ENCODE measurements at places on chromosomes 4 and X.

GRCh38 chrX:129772796-129773431, 6.8 kb upstream of the SASH3 start:
- DNase-seq: no peak

- no peak for DNase-seq
Observed at GRCh38 chr4:82436780-82437179, 6.4 kb downstream of the ENOPH1 start.

DNA sequence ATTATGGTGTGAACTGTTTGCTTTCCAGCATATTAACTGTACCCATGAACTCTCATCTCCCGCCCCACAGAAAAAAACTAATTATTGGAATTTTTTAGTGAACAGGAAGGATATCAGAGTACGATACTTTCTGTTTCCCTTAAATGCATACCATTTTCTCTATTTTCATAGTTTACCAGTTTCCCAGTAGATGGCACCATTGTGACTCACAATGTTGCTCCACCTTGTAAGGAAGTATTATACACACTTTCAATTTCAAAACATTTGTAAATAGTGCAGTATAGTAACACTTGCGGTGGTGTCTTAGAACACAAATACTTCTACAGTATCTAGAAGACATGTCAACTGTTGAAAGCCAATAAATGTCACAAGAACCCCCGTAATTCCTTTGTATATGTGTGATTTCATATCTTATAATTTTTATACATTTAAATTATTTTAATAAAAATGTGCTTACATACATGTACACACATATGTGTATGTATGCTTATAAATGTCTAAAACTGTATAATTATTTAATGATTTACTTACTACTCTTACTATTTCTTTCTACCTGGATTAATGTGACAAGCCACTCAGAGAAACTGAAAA, 167.3 kb downstream of the SLIT2 start:
- DNase-seq: no peak

- DNase-seq: no peak
Observed at GRCh38 chrX:119266364-119266995, 30.4 kb downstream of the PGRMC1 start.

- DNase-seq: no peak
Observed at GRCh38 chr4:3269991-3270611, 21.1 kb downstream of the MSANTD1 start.

GRCh38 chrX:26914232-26914631, 548.9 kb downstream of the PPP4R3C start:
- no peak for DNase-seq

DNA sequence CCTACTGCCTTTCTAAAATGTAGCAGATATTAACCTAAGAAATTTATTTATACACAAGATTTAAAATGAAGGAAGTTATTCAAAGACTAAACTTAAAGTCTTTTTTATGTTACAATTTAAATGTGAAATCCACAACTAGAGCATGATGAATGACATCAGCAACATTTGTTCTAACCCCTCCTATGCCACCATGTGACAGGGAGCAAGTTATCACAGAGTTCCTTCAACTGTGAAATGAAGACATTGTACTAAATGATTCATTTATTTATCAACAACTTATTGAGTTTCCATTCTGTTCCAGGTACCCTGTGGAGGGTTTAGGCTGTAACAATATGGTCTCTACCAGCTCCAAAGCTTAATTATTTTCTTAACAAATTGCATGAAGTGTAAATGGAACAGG, 76.9 kb downstream of the SLC39A8 start:
- no peak for DNase-seq

DNA sequence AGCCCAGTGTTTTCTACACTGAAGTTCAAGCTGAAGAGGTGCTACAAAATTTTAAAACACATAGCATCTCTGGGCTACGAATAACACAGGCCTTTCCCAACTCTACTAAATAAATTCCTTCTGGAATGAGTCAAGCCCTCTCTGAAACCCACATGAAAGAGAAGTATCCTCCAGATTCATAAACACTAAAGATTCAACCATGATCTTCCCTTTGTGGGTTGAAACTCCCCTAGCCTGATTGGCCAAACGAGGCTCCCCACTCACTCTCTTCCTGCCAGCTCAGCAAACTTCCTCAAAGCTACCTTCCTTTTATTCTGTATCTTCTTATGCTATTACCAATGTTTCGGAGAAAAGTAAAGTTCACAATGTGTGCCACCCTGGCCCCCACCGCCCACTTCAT, 95.4 kb downstream of the NKX6-1 start:
- no peak for DNase-seq

DNA sequence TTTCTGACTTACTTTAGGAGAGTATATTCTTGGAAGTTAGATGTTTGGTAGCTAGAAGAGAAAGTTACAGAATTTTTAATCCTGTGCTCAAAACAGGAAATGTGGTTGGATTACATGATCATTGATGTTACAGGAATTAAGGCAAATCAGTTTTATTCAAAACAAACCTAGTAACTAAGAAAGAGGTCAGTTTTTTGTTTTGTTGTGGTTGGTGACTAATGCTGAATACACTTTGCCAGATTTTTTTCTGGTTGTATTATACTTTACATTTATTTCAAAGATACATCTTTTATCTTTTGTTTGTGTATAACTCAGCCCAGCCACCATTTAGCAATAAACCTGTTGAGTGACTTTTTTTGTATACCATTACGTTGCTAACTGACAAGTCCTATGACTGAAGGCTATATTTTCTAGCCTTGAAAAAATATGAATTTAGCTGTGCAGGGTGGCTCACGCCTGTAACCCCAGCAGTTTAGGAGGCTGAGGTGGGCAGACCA, 116.7 kb downstream of the KLHL8 start:
- DNase-seq: no peak

DNA sequence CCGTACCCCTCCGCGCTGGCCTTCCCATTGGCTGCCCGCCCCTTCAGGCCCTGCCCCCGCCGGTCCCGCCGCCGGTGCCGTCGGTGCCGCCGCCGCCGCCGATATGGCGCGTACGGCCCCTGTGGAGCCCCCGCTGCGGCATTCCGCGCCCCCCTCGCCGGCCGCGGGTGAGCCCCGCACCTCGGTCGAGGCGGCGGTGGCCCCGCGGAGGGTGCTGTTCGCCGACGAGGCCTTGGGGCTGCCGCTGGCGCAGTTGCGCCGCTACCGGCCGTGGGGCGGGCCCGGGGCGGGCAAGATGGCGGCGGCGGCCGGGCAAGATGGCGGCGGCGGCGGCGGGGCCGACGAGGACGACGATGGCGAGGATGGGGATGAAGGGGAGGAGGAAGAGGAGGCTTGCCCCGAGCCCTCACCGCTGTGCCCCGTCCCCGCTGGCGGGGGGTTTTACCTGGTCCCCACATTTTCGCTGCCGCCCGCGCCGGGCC, at the start of gene PPP1R3F:
Gene PPP1R3F, plus strand, starts transcription at position 27 of the 482 bp plus-strand sequence. Its CDS starts 77 bp downstream, at position 104.
- no peak for DNase-seq

- no peak for DNase-seq
Observed at GRCh38 chrX:99353412-99353811, 1056.7 kb downstream of the PCDH19 start.

- no peak for DNase-seq
Observed at GRCh38 chrX:135707880-135708279, 5.6 kb upstream of the CT45A1 start.

DNA sequence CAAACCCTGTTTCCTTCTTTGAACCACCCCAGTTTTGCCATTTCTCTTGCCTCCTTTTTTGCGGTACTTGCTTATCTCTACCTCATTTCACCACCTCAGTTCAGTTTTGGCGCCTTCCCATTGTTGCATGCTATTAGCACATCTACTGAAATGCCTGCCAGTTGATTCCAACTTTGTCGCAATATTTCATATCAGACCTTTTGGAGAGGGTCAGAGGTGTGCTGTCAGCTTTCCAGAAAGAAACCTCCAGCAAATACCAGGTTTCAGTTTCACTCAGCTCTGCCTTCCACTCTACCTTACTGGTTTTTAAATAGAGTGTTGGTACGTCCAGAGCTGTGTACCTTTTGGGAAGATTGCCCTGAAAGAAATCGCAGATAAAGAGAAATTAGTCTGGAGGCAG, 91.9 kb upstream of the CPEB2 start:
- no peak for DNase-seq

GRCh38 chrX:18917831-18918230, 66.1 kb downstream of the PHKA2 start:
- no peak for DNase-seq

- DNase-seq: no peak
Observed at GRCh38 chr4:112509243-112510141, 6.5 kb downstream of the NEUROG2 start.

DNA sequence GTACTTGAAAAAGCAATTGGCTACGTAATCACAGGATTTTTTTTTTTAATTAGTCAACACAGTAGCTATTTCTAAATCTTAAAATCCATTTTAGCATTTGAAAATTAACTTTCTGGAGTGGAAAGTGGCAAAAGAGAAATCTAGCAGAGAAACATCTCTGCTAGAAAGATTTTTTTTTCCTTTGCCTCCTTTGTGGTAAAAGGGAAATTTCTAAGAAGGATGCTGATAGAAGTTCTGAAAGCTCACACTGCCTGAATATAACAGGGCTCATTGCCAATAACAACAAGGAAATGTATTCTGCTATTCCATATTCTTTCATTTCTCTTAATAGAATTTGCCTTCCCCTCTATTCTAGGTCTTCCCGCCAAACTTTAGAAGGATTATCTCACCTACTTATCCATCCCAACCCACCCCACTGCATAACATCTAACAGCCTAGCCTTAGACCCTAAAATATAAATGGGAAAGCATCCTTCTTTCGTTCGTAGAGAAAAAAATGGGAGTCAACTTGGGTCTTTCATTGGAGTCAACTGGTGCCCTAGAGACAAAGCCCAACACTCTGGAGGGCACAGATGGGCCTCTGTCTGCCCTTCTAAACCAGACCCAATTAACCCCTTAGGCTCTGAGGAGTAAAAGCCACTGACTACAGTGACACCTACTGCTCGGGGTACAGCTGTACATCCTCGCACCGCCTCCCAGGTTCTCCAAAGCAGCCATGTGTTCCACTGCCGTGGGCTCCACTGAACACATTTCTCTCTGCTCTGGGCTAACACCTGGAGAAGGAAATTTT, 103.9 kb downstream of the MAML3 start:
- no peak for DNase-seq

GRCh38 chr4:108620933-108621905, 843 bp downstream of the RPL34 start:
- DNase-seq: no peak

- DNase-seq: no peak
Observed at GRCh38 chr4:147674073-147674472, 9.9 kb downstream of the PRMT9 start.

- DNase-seq: no peak
Observed at GRCh38 chr4:48196758-48197504, 62.9 kb upstream of the TXK start.

DNA sequence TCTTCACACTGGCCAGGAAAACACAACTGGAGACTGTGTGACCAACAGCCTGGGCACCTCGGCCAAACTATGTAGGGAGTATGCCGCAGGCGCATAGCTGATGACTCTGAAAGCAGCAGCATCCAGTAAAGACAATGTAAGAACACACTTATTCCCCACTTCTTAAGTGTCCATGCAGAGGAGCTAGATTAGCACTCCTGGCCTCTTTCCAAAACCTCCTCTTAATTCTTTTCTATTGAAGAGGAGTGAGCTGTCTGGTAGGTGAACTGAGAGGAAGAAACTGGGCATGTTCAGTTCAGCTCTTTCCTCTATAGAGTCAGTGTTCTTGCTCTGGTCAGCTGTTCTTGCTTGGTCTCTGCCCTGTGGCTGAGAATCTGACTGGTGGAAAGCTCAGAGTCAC, 21.1 kb downstream of the NMU start:
- no peak for DNase-seq

DNA sequence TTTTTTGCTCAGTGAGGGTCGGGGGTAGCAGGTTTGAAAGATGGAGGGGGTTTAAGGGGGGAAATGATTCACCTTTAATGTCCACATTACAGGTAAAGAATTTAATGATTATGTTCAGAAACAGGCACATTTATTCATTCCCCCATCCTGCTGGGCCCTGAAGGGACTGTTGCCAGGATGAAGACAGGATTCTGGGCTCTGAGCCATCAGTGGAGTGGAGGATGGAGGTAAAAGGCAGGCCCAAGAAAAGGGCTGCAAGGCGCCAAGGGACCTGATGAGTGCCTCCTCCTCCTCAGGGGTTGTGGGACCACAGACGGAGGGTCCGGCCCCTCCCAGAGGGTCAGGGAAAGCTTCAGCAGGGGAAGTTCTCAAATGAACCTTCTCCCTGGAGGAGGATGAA, 40.4 kb upstream of the PROM1 start:
- no peak for DNase-seq

DNA sequence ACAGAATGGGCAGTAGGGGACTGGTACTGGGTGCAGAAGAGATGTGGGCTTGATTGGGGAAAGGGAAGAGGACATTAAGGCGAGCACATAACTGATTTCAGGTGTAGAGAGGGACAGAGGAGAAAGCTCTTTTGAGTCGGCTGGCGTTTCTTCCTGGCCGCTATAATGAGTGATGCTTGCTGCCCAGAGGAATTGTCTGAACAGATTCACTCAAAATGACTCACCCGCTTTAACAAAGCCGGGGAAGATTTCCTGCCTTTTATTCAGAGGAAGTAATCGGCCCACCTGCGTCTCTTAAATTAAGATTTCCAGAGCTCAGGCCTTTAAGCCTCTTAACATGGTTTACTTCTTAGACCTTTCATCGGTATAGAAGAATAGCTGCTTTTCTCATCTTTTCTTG, 102.1 kb upstream of the AP1S2 start:
- DNase-seq: no peak

- no peak for DNase-seq
Observed at GRCh38 chr4:138981930-138982390, 33.6 kb upstream of the NOCT start.

- no peak for DNase-seq
Observed at GRCh38 chr4:15587649-15588048, 67.5 kb downstream of the FBXL5 start.

- DNase-seq: no peak
Observed at GRCh38 chr4:150855981-150856510, 159.0 kb downstream of the LRBA start.

GRCh38 chrX:24900234-24900633, 115.5 kb downstream of the ARX start:
- DNase-seq: no peak

DNA sequence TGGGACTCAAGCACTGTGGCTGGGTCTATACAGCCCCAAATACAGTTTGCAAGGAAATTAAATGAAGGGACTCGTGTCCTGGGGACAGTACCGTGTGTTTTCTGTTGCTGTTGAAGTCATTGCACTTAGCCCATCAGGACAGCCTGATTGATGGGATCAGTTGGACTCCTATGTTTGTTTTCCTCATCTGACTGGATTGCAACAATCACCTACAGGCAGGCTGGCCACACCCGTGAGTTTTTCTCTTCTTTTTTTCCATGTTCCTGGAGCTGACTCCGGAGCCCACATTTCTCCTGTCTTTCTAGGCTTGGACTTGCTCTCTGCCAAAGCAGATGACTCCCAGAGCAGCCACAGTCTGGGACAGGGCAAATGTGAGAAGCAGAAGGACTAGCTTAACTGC, 38.1 kb downstream of the RTL9 start:
- no peak for DNase-seq

GRCh38 chrX:73683236-73683859, 120.4 kb downstream of the CHIC1 start:
- no peak for DNase-seq

DNA sequence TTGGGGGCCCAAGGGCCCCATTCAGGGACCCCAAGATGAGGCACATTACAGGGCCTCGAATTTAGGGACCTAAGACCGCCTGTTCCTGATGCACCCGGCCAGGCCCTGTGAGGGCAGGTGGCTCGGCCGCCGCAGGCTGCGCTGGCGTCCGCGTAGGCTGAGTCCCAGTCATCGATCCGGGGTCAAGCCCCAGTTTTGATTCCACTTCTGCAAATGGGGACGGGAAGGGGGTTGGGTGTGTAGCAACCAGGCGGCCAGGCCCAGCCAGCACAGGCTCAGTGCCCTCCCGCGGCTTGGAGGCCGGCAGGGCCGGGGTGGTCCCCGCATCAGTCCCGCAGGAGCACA, 327 bp downstream of the PNPLA4 start:
- DNase-seq: no peak

All from activated CD8-positive, alpha-beta memory T cell treated with anti-CD3 and anti-CD28 coated beads for 4 hours (primary cell).